ENCODE measurements at places on chromosomes 5 and 9. TPM values are rescaled to one million over a fixed set of nuclear protein-coding genes. Genes with fewer than 3 reads are reported as not detected.

GRCh38 chr5:38899936-38900335 is 54.1 kb downstream of the OSMR start:
- DNase-seq: no peak

IFNK gene
- total RNA-seq: not detected

FOXD4L4 gene
- 0.20 TPM for total RNA-seq

DNA sequence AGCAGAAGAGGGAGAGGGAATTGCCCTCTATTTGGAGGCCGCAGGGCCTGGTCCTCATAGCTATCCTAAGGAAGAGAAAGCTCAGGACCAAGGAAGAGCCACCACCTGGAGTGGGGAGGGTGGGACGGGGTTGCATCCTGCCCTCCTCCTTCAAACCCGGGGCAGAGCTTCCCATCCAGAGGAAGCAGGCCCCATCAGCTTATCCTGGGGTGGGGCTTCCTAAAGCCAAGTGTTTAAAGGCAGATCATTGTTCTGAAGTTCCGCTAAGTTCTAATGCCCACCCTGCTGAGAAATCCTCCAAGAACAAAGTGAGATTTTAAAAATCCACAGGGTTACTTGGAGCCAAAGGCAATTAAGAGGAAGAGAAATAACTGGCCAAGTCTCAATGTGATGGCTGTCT is 210.3 kb downstream of the C9orf152 start:
- no peak for DNase-seq

TMEM215 gene
- 0.27 TPM for total RNA-seq

GRCh38 chr5:56567278-56567677 is 248.1 kb upstream of the MAP3K1 start:
- DNase-seq: no peak

LURAP1L gene
- 25.6 TPM for total RNA-seq

- DNase-seq: no peak
Observed at GRCh38 chr9:130036099-130036498, 6.9 kb downstream of the FNBP1 start.

- DNase-seq: no peak
Observed at GRCh38 chr5:5539590-5539989, 117.1 kb downstream of the ICE1 start.

DNA sequence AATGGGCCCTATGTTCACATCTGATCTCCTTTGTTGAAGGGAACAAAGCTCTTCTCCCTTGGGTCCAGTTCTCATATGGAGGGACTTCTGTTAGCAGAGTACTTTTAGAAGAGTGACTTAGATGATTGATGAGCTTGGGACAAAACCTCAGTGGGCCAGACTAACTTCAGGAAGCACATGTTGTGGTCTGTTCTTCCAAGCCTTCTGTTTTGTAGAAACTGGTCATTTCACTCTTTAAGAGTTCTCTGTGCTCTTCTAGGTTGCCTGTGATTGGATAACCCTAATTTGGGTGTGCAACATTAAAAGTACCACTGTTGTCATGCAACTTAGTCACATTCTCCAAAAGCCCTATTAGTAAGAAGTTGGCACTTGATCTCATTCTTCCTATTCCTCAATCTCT is 183.5 kb upstream of the ACO1 start:
- no peak for DNase-seq

DNA sequence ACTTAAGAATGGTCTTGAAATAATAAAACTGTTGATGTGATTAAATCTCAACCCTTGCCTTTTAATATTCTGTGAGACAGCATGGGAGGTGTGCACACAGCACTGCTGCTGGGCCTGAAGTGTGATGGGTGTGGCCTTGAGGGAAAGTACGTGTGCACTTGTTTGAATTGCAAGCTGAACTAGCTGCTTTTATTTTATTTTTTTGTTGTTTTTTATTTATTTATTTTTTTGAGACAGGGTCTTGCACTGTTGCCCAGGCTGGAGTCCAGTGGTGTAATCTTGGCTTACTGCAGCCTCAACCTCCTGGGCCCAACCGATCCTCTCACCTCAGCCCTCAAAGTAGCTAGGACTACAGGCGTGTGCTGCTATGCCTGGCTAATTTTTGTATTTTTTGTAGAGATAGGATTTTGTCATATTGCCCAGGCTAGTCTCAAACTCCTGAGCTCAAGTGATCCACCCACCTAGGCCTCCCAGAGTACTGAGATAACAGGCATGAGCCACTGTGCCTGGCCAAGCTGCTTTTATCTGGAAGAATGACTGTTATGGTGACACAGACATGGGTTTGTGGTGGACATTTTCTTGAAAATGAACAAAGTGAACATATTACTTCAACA is 58.9 kb downstream of the GPR107 start:
- DNase-seq: no peak

ACSL6 gene
- 8.1 TPM for total RNA-seq

MAST4 gene
- 11.5 TPM for total RNA-seq

DNA sequence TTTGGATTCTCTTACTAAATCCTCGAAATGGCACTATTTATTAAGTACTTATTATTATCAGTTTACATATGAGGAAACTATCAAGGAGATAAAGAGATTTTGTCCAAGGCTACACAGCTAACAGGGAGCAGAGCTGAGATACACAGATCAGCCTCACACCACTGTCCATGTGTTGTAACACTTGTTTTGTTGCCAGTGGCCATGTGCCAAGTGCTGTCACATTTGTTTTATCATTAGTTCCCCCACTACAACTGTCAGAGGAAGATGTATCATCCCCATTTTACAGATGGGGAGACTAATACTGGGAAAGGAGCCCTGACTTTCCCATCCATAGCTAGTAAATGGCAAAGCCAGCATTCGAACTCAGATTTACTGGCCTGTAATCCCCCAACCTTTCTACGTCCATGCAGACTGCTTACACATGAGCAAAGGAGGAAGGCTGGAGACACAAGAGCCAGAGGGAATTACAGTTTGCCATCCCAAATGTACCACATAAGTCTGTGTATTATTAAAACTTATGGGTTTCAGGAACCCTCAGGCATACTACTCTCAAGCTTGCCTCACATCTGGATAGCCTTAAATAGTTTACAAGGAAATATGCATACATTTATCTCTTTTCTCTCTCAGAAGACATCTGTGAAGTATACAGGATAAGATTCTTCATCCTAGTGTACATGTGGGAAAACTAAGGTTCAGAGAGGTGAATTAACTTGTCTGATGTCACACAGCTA is 25.1 kb downstream of the PAPPA start:
- no peak for DNase-seq

SPARC gene
- total RNA-seq: 946 TPM

- no peak for DNase-seq
Observed at GRCh38 chr9:115989831-115990230, 163.8 kb upstream of the PAPPA start.

DNA sequence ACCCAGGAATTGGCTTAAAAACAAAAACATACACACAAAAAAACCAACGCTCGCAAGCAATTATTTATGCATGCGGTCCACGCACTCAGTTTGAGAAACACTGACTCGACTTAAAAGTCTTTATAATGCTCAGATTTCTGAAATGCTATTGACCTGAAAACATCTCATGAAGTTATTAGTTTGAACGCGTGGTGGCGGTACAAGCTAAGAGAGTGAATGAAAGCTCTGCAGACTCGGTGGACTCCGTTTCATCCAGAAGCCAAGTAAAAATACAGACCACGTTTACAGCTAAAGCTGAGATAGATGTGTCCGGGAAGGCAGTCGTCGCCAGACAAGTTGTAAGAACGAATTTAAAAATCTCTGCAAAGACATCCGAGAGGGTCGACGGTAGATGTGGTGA is at the start of gene PCDHB6:
PCDHB6 (plus strand) TSS at position 246 of the 400 bp plus-strand sequence. CDS start 201 bp downstream, outside the sequence.
- DNase-seq: no peak

DNA sequence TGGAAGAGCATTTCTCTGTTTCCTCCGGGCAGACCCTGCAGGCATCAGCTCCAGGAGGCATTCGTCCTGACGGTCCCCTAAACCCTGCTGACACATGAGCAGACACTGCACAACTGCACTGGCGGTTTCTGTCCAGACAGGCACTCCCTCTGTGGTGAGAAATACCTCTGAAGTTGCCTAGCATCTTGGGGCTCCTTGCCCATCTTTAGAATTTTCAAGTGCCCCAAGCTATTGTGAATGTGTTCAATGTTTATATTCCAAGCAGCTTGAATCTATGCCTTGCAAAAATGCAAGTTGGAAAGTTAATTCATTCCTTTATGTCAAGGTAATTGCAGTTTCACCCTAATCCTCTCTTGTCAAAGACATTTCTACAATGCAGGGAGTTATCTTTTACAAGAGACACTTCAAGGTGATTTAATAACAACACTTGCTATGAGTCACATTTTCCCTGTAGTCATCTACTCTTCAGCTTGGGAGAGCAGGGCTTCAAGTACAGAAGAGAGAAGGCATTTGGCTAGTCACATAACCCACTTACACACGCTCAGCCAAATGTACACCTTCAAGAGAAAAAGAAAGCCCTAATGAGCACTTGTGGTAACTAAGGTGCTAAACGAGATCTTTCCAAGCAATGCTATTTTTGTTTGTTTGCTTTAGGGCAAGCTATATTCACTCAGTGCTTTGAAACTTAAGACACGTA is 302.5 kb downstream of the MLLT3 start:
- no peak for DNase-seq

GOLM1 gene
- 95.2 TPM for total RNA-seq

DNA sequence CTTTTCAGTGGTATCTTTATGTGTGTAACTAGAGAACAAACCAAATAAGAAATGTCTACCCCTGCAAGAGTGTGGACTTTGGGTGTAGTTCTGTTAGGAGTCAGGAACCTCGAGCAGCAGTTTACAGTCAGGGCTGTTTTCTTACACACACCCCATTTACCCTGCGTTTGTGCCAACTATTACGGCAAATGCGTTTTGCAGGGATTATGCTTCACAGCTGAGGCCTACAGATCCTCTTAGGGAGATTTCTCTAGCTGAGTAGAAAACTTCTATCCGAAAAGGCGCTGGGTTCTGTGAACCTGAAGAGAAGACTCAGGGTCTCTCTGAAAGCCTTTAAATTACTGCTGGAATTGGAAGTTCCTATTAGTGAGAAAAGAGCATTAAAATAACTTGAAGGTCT is 51.4 kb downstream of the ACER2 start:
- no peak for DNase-seq

C9orf153 gene
- 0.27 TPM for total RNA-seq

INSL4 gene
- not detected for total RNA-seq

GRCh38 chr5:178899289-178899688 is 3.6 kb downstream of the ZFP2 start:
- no peak for DNase-seq

PCDHGB2 gene
- 8.9 TPM for total RNA-seq

DNA sequence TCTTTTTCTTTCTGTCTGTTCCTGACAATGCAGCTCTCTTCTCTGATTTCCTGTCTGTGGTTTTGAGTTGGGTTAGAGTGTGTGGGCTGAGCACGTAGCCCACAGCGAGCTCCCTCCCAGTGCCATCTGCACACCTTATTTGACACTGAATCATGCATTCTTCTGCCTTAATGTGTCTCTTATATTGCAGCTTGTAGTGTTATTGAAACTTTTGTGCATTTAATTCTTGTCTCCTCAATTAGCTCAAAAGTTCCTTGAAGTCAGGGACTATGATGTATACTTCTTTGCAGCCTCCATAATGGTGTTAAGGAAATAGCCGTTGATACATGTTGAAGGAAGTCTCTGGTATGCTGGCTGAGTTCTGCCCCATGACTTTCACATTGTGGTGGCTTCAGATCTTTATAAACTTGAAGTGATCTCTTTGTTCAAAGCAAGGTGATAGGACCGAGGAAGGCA is 576.2 kb upstream of the CLINT1 start:
- DNase-seq: no peak

PHF24 gene
- total RNA-seq: 3.1 TPM

All from glutamatergic neuron (in vitro differentiated cells).